ENCODE measurements at places on chromosomes 12 and 14. TPM values are rescaled to one million over a fixed set of nuclear protein-coding genes. Genes with fewer than 3 reads are reported as not detected.

The BIN2 gene
- not detected for total RNA-seq

The SLC6A12 gene
- total RNA-seq: not detected

The MGP gene
- total RNA-seq: 12.6 TPM

The GZMB gene
- not detected for total RNA-seq

The TOMM20L gene
- total RNA-seq: not detected

The TMEM233 gene
- not detected for total RNA-seq

The STON2 gene
- 1.3 TPM for total RNA-seq

The SMOC1 gene
- not detected for total RNA-seq

The PSMC6 gene
- 189 TPM for total RNA-seq

DNA sequence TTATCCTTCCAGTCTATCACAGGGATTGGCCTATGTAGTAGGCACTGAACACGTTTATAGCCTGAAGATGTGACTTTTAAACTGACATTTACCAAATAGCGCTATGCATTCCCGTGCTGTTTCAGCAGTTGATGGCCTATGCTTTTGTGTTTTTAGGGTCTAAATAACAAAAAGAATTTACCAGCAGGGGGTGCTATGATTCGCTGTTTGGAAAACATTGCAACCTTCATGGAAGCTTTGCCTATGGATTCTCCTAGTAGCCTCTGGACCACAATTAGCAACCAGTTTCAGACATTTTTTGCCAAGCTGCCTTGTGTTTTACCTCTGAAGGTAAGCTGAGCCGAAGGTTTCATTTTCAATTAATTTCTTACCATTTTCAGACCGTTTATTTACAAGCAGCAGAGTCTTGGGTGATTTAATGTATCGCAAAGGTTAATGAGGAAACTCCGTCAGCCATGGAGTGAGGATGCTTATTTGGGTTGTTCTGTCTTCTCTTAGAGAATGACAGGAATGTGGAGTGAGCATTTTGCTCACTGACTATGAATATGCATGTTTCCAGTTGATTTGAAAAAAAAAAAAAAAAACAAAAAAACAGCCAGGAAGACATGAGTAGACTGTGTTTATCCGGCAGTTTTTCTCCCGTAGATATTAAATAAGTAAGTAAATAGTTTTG is 133.1 kb downstream of the PRIMA1 start:
- DNase-seq: peak; percentile 18

DNA sequence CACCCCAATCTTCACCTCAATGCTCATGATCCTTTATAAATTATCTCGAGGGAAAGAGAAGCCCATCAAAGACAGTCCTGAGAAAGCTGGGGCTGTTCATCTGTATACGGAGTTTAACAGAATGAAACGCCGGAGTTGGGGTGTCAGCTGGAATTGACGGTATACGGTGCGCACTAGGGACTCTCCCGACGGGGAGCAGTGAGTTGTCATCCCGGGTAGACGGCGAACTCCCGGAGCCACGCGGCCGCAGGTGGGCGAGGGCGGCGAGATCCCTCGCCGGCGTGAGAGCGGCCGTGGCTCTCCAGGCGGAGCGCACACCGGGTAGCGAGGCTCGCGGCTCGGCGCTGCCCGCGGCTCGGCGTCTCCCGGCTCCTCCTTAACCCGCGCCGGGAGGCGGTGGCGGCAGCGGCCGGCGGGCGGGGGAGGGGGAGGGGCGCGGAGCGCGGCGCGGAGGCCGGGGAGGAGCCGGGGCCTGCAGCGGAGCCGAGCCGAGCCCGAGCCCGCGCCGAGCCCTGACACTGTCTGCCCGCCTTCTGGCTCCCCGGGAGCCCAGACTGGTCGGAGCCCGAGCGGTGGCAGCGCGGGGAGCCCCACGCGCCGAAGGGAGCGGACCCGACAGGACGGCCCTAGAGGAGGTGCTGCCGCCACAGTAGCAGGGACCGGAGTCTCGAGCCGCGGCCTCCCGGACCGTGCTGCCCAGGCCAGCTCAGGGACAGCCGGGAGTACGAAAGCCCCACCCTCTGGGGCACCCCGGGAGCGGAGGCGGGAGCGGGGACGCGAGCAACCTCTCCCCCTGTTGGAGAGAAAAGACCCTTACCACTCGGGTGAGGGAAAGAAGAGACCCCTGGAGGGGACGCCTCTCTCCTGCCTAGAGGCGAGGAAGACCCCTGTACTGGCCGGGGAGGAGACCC is at the start of gene FOXJ2:
Gene FOXJ2 (plus strand): TSS at position 475 of the 911 bp plus-strand sequence. CDS start 7,117 bp downstream, outside the sequence.
- peak; percentile 63 for DNase-seq

DNA sequence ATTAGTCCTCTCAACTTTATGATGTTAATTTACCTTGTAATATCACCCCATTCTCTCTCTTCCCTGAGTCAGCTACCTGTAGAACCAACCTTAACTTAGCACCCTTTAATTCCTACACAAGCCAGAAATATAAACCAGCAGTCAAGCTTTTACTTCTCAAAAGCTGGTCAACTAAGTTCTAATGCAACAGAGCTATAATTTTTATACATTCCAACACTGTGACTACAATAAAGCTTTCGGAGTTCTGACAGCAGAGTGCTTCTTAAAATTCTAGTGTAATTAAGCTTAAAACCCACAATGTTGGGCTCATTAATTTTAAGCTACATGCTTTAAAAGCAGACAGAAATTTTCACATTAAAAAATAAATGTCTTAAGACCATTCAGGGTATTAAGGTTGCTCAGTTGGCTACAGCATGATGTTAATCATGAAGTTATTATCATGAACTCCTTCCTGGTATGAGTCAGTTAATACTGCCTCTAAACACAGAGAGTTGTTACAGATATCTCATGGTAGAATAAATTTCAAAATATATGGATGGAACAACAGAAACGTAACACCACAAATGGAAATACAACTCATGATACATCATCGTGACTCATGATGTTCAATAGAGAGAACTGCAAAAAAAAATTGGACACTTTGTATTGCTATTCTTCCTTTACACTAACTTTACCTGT is 126.7 kb downstream of the EPS8 start:
- peak; percentile 91 for DNase-seq

DNA sequence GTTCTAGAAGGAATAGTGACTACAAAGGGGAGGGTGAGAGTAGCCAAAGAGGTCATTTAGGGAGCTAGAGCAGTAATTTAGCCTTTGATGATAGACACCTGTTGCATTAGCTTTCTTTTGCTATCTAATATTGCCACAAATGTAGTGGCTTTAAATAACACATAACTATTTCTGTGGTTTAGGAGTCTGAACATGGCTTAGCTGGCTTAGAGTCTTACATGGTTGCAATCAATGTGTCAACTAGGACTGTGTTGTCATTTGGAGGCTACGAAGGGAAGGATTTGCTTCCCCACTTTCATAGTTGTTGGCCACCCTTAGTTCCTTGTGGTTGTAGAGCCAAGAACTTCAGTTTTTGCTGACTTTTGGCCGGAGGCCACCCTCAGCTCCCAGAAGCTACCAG is 99.9 kb downstream of the C12orf50 start:
- DNase-seq: no peak

DNA sequence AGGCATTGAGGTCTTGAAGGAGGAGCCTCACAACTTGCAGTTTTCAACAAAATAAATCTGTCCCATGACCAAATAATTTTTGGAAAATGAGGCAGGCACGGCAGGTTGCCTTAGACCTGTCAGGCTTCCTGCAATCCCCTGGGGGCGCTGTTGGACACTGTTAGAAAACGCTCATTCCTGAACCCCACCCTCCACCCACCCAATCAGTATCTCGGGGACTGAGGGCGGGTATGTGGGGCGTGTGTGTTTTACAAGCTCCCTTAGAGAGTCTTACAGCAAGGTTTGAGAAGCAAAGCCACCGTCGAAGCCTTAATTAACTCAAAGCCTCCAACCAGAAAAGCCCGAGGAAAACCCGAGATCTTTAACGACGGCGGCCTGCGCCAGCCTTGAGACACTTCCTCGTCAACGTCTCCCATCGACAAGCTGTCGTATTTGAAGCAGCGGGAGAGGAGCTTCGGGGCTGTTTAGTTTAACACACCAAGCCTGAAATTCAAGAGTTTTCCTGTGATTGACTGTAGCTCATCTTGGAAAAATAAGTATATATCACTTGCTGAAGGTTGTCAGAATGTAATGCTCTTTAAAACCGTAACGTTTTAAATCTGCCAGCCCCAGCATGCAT is 123.0 kb downstream of the GLT1D1 start:
- no peak for DNase-seq

- no peak for DNase-seq
These were observed 16.9 kb downstream of the CCDC88C start for GRCh38 chr14:91400696-91401095.

GRCh38 chr12:116080415-116080814 is 197.1 kb downstream of the MED13L start:
- DNase-seq: no peak

- DNase-seq: peak; percentile 31
These were observed 208.7 kb downstream of the RBM19 start for GRCh38 chr12:113757221-113758002.

DNA sequence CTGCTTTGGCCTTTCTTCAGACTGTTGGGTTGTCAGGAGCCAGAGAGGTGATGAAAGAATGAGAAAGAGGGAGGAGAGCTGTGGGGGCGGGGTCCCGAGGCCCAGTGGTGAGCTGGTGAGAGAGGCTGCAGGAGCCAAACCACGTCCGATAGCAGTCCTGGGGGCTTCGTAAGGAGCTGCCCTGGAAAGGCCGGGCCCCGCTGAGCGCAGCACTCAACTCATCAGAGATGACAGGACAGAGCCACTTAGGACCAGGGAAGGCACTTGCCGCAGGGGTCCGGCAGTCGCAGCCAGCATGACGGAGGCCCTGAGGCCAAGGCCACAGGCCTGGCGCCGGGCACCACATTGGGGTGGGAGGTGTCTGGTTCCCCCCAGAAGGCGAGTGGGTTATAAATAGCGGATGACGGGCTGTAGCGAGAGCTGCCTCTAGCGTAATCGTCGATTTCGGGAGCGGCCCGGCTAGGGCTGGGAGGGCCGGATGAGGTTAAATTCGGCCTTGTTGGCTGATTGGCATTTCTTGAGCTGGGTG is 179.0 kb downstream of the TSPAN9 start:
- no peak for DNase-seq

DNA sequence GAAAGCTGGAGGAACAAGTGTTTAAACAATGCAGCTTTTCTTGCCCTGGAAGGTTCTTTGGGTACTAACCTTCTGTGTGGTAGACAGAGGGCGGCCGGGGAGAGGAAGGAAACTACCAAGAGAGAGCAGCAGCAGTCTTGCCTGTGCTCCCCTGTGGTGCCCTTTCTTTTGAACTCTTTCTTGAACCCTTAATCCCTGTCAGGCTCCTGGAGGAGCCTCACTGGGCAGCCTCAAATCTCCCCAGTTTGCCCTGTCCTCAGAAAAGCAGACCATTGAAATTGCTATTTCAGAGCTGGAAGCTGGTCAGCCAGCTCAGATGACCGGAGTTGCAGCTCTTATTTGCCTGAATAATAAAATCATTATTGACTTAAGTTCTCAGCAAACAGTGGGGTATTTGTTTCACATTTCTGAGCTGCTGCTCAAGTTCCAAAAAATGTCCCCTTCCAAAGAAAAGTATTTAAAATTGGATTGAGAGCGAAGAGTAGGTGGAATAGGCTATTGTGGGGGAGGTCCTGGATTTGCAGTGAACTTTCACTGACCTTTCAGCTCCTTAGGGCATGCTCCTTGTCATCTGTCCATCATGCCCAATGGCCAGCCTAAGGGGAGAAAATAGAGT is 42.1 kb upstream of the RNASE3 start:
- DNase-seq: no peak

DNA sequence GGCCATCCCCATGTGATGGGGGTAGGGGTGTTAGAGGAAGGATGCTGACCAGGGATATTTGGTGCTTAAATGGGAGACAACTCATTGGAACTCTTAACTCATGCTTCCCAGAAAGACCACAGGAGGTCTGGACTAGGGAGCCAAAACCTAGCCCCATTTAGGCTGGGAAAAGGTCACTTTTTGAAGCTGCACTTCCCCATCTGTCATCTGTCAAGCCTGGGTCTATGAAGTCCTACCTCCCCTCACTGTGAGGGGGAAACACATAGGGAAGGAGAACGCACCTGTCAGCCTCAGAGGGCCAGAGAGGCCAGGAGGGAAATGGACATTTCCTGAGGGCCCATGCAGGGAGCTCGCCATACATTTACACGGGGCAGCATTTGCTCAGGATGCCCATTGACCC is 321.0 kb downstream of the BCL11B start:
- no peak for DNase-seq

DNA sequence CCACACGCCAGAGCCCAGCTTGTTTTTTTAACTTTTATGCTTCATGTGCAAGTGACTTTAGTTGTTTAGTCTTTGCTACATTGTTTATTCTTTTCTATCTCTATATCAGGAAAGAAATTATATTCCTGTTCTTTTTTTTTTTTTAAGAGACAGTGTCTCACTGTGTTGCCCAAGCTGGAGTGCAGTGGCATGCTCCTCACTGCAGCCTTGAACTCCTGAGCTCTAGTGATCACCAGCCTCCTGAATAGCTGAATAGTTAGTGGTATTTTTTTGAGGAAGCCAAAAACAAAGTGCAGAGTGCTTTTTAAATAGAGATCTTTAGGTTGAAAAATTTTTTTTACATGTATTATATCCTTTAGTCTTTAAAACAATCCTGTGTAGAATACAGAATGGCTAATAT is 58.2 kb downstream of the ETNK1 start:
- no peak for DNase-seq

DNA sequence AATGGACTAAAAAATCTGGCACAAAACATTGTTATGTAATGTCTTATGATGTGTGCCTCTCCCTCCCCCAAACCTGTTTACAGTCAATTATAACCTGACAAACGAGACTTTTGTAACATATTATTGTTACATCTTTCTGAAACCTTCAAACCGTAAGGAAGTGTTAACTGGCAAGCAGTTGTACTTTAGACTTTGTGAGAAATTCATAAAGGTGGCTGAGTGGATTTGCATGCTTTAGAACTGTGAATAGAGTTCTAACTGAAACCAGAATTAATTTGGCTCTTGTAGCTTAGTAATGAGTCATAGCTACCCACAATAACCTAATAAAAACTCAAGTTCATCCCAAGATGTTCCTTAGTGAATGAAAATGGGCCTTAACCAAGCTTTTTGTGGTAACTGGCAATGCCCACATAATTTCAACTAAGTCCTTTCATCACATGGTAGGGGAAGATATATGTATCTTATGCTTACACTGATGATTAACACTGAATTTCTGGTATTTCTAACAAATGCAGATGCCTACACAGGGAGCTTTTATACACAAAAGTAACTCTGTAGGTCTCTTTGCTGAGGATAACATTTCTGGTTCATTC is 29.7 kb downstream of the RAD9B start:
- DNase-seq: peak; percentile 88

DNA sequence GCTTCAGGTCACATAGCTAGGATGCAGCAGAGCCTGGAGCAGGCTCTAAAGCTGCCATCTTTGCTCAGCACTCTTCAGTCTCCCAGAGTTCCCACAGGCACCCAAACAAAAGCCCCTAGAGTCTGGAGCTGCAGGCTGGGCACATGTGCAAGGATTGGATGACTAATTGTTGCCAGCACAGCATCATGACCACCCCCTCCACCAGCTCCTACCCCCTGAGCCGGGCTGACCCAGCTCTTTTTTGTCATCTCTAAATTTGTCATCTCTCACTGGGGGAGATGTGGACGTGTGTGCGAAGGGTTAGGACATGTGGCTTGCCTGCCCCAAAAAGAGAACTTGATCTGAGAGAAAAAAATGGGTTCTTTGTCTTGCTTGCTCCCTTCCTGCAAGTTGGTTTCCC is 4.3 kb upstream of the MMP19 start:
- peak; percentile 65 for DNase-seq

Measured in M059J (cell line).